Fibroblast of lung (primary cell): ENCODE measurements at places on chromosomes 4 and X.
A peak's percentile ranks its signal among the peaks of the same experiment; 100 is the strongest.

- DNase-seq = no peak
These were observed 25.0 kb upstream of the GJB1 start for GRCh38 chrX:71198066-71198465.

GRCh38 chr4:86283371-86283770, 76.5 kb downstream of the MAPK10 start:
- DNase-seq = no peak

- no peak for DNase-seq
These were observed 62.0 kb downstream of the ZFYVE28 start for GRCh38 chr4:2356123-2357069.

- DNase-seq = no peak
These were observed 35.7 kb upstream of the NDST4 start for GRCh38 chr4:115149106-115149505.

DNA sequence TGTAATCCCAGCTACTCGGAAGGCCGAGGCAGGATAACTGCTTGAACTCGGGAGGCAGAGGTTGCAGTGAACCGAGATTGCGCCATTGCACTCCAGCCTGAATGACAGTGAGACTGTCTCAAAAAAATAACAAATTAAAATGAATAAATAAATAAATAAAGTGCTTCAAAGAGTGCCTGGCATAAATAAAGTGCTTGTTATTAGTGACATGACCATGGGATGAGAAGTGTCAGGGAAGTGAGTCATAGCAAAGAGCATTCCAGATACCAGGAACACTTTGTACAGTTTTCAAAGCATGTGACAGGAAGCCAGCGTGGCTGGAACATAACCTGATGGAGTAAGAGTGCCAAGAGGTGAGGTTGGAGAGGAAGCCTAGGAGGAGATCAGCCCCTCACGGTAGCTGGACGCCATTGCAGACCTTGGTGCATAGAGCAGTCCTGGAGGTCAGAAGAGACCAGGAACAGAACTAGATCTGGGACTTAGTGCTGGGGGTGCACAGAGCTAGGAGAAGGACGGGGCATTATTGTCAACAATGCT, 6.0 kb upstream of the WDR13 start:
- peak; percentile 73 for DNase-seq

GRCh38 chrX:107629540-107629909, 1.2 kb downstream of the PRPS1 start:
- peak; percentile 38 for DNase-seq

- peak; percentile 2 for DNase-seq
These were observed 75.6 kb upstream of the RXFP1 start for GRCh38 chr4:158446106-158446505.

DNA sequence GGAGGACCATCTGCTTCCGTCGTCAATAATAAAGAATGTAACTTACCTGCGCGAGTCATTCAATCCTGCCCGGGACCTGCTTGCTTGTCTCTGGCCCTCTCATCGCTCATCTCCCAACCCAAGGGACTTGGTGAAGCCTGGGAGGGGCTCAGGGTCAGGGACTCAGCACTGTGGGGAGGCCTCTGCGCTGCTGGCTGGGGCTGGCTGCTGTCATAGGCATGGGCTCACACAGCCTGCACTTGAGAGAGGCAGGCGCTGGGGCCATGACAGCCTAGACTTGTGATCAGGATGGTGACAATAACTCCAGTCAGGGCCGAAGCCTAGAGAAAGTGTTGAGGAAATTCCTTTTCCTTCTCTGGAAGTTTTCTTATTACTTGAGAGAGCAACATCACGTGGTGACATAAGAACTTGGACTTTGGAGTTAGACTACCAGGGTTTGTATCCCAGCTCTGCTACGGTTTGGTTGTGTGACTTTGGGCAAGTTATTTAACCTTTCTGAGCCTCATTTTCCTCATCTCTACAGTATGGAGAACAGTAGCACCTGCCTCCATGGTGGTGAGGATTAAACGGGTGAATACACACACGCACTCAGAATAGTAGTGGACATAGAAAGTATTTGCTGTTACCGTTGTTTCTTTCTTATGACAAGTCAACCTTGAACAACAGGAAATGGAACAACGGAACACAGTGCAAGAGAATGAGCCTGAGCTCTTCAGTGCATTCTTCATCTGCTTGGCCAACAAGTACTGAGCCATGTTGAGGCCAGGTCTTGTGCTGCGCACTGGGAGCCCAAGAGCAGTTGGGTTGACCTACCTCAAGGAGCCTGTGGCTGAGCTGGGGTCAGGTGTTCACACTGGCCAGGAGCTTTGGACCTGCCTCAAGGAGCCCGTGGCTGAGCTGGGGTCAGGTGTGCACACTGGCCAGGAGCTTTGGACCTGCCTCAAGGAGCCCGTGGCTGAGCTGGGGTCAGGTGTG, 60.5 kb downstream of the TBC1D14 start:
- DNase-seq = no peak

GRCh38 chrX:104284507-104284906, 29.8 kb upstream of the ESX1 start:
- no peak for DNase-seq

DNA sequence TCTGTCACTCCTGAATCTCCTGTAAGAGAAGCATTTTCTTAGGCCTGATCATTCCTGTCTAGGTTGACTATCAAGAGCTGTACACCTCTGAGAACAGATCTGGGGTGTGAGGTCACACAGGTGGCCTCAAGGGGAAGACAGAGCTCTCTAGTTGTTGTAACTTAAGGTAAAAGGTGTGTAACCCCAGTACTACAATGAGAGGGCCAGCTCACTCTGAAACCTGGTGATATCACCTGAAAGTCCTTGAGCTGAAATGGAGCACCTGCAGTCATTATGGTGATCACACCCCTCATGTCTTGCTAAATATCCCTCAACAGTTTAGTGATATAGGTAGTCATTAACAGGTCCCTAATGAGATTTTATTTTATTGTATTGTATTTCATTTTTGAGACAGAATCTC, 8.8 kb upstream of the FAM9C start:
- no peak for DNase-seq

GRCh38 chrX:139930916-139931645, 1.8 kb downstream of the ATP11C start:
- no peak for DNase-seq

DNA sequence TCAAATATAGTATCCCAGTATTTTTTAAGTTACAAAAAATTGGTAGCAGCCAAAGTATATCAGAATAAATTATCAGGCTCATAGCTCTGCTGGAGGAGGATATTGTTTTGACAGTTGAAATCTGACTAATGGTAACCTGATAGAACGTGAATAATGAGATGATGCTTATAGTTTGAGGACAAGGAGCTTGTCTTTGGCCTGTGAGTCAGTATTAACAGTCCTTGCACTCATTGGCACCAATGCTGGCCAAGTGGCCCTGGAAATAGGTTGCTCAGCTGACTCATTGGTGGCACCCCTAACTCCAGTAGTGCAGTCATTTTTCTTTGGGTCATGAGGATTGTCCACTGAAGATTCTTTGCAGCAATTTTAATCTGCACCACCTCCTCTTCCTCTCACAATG, 203.3 kb upstream of the JADE1 start:
- DNase-seq = peak; percentile 81

DNA sequence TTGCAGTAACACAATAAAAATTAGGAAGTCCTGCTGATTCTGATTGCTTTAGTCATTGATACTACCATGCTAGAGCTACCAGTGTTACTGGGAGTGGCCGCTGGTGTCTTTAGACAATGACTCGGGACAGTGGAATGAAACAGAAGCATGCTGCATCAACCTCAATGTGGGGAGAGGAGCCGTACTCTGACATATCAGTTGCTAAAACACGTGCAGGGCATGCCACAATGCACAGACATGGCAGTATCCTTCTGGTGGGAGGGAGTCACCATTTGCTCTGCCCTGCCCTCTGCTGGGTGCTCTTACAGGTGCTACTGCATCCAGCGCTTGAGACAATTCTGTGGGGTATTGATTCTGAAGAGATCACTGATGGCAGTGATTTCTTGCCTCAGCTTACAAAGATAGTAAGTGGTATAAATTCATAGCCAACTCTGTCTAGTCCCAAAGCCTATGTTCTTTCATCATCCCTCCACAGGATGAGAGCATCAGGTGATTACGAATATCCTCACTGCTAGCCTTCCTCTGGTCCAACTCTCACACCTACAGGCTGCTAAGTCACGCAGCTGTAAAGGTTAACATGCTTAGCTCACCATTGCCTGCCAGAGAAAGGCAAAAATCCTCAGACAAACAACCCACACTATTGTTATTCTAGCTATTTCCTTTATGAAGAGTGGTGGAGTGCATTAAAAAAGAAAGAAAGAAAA, 43.7 kb downstream of the NSG1 start:
- DNase-seq = peak; percentile 65

DNA sequence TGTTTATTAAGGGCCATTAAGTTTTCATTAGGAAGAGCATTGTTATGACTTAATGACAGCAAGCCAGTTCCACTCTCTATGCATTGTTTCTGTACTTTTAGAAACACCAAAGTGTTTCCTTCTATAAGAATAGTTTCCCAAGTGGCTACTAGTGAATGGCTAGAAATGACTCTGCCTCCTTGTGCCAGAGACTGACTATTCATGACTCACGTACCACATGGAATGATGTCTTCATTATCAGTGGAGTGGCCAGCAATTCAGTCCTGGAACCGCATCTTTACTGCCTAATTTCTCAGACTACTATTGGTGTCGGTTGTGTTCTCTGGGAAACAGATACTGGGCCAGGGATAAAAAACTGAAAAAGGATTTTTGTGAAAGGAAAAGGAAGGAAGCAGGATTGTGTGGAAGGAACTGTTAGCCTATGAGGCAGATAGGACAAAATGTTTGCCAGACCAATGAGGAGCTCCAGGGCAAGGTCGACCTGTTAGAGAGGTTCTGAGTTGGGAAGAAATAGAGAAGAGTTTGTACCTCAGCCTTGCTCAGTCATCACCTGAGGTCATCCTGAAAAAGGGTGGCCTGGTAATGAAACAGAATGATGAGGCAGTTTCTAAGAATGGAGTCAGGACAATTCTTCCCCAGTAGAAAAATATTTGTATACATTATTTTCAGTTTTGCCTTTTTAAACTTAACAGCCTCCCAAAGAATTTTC, 218.6 kb downstream of the SPCS3 start:
- DNase-seq = peak; percentile 93

- peak; percentile 93 for DNase-seq
These were observed 20.1 kb upstream of the ARAF start for GRCh38 chrX:47540754-47541538.

GRCh38 chr4:151866592-151866918, 105.7 kb upstream of the GATB start:
- peak; percentile 49 for DNase-seq

DNA sequence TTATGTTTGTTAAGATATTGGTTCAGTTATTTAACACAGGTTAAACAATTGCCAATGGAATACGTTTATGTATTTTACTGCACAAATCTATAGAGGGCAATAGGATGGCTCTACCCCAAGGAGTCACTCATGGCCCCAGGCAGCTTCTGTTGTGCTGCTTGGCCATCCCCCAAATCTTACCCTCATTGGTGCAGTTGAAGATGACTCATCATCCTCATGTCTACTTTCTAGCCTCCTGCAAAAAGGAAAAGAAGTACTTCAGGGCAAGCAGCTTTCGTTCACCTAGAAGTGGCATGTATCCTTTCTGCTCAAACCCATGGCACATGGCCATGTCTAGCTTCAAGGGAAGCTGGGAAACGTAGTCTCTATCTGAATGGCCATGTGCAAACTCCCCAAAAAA, 14.2 kb downstream of the PHOX2B start:
- DNase-seq = no peak

- peak; percentile 94 for DNase-seq
These were observed 49.2 kb downstream of the CDS1 start for GRCh38 chr4:84632092-84632491.

GRCh38 chr4:128359422-128359821, 71.8 kb upstream of the PGRMC2 start:
- no peak for DNase-seq

- DNase-seq = no peak
These were observed 6.8 kb upstream of the SORCS2 start for GRCh38 chr4:7185487-7186030.
